ENCODE measurements at places on chromosomes 6 and 20. TPM values are rescaled to one million over a fixed set of nuclear protein-coding genes. Genes with fewer than 3 reads are reported as not detected.

DNA sequence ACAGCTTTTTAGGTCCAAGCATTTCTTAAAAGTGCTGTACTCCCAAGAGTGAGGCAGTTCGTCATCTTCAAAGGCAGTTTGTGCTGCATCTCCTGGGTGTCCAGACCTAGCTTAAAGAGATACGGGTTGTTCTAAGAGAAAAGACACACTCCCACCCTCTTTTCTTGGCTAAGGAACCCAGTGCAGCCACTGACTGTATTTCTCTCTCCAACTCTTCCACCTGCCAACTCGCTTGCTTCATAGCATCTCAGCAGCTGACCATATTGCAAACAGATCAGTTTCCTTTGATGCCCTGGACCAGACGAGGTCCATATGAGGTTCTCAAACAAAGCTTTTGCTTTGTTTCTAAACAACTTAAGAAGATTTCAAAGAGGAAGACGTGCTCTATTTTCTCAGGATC, 101.1 kb downstream of the ISM1 start:
- no peaks in the 10 kb centered on the region for H3K36me3 ChIP-seq
- no peak overlapping the region for H3K4me3 ChIP-seq
- no peak overlapping the region for H3K27ac ChIP-seq
- peaks cover 3% of the 10 kb centered on the region for H3K4me1 ChIP-seq

GRCh38 chr6:137875606-137876005, 8.5 kb downstream of the TNFAIP3 start:
- DNase-seq: peak; percentile 24
- H3K36me3 ChIP-seq: peaks cover 99% of the 10 kb centered on the region
- H3K27ac ChIP-seq: peak overlapping the region; percentile 67
- no peak overlapping the region for H3K4me3 ChIP-seq

GRCh38 chr6:166050559-166050958, 117.1 kb downstream of the TBXT start:
- H3K27ac ChIP-seq: no peak overlapping the region
- H3K36me3 ChIP-seq: no peaks in the 10 kb centered on the region
- no peak overlapping the region for H3K4me3 ChIP-seq
- H3K4me1 ChIP-seq: no peaks in the 10 kb centered on the region
- no peaks in the 10 kb centered on the region for H3K27me3 ChIP-seq
- DNase-seq: no peak

The GPLD1 gene
- 1.8 TPM for total RNA-seq

The UBD gene
- not detected for total RNA-seq

All from naive thymus-derived CD8-positive, alpha-beta T cell (primary cell).